Fibroblast of skin of right quadriceps (primary cell): ENCODE measurements at places on chromosomes 4 and X.

GRCh38 chr4:153731239-153731638 is 28.6 kb downstream of the RNF175 start:
- peak; percentile 93 for DNase-seq

DNA sequence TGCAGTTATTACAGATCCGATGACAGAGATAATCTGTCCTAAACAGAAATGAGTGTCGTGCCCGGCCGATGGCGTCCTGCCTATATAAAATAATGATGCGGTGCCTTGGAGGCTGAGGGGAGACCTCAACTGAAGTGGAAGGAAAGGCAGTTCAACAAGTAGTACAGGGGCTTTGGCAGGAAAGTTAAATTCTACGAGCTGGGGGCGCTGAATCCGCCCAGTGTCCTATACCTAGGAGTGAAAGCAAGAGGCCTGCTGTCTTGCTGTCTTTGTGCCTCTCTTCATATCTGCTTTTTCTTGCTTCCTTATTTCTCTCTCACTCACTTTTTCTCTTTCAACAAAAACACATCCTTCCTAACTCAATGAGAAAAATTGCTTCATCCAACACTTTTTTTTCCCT is 82.2 kb upstream of the PRPS2 start:
- no peak for DNase-seq

GRCh38 chrX:145818186-145819113 is 821 bp downstream of the SLITRK2 start:
- DNase-seq, result no peak

DNA sequence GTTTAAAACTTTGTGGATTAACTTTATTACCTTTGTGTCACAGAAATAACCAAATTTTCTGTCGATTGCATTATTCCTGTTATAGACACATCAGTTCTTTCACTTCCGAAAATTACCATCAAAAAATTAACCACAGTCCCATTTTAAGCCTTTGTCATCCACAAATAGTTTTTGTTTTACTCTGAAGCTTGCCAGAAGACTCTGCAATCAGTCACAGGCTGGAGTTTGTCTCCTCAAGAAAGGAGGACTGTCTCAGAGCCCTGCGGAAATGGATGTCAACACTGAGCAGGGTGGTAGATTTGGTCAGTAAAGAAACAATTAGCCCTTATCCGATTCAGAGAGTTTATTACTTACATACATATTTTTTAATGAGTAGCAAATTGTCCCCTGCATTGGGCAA is 20.1 kb upstream of the TCEAL4 start:
- DNase-seq, result no peak

GRCh38 chr4:145001635-145002034 is 96.4 kb downstream of the ANAPC10 start:
- DNase-seq, result no peak

GRCh38 chrX:11399489-11400094 is 106.4 kb downstream of the AMELX start:
- peak; percentile 25 for DNase-seq

DNA sequence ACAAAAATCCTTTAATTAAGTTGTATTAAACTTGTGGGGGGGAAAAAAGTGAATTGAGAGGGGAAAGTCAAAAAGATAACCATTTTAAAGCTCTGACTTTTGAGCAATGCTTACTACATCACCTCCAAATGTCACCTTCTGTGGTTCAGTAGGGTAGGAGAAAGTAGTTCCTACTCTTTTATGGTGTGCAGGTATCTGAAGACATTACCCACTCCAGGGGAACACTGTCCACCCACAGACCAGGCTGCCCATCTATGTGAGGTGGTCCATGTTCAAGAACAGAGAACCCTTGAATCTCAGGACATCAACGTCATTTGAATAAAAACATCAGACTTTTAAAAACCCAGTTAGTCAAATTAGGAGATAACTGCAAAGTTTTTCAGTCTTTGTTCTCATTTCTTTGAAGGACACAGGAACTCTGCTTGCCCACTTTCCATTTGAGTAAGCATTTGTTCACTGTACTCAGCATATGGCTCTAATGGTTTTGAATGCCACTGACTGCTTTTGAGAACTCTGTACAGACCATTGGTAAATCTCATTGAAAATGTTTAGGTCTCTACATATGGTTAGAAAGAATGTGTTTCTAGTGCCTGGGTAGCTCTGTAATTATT is 18.4 kb downstream of the NMU start:
- DNase-seq, result no peak

GRCh38 chr4:102518703-102519131 is 17.6 kb downstream of the NFKB1 start:
- DNase-seq, result no peak

DNA sequence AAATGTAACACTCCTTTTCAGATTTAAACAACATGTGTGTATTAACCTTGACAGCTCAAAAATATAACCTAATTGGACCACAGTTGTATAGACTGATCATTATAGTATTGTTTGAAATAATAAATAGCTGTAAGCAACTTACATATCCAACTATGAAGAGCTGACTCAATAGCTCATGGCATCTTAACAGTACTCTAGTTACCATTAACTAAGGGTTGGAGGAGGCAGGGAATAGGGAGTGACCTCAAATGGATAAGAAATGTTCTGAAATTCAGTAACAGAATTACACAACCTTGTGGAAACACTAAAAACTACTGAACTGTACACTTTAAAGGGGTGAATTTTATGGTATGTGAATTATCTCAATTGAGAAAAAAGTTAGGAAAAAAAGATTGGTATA is 136.5 kb upstream of the CPEB2 start:
- DNase-seq, result no peak

DNA sequence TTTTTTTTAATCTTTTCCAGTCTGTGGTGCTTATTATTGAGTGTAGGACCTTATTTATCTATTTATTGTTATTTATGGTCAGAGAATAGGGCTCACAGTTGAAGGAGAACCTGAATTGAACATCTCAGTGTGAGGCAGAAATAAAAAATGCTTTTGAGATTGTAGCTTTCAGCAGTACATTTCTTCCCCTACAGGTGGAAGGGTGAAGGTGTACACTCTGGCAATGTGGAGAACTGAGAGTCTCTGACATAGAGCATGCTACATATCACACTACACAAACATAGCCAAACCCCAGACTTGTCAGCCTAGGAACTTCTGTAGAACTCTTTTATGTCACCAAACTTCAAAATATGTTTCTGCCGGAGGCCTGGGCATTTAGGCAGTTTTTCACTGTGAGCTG is 140.2 kb downstream of the STIM2 start:
- no peak for DNase-seq

DNA sequence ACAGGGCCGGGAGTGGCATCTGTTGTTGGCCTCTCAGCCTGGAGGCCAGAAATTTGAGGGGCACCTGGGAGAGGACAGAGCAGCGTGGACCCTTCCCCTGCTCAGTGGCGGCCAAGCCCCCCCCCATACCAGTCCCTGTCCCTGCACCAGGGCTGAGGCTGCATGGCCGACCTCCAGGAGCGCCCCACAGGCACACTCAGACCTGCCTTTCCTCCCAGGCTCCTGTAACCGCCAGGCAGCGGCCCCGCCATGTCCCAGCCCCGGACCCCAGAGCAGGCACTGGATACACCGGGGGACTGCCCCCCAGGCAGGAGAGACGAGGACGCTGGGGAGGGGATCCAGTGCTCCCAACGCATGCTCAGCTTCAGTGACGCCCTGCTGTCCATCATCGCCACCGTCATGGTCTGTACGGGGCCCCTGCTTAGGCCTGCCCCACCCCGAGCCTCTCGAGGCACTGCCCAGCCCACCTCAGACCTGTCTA is 15.3 kb downstream of the TMEM175 start:
- no peak for DNase-seq

DNA sequence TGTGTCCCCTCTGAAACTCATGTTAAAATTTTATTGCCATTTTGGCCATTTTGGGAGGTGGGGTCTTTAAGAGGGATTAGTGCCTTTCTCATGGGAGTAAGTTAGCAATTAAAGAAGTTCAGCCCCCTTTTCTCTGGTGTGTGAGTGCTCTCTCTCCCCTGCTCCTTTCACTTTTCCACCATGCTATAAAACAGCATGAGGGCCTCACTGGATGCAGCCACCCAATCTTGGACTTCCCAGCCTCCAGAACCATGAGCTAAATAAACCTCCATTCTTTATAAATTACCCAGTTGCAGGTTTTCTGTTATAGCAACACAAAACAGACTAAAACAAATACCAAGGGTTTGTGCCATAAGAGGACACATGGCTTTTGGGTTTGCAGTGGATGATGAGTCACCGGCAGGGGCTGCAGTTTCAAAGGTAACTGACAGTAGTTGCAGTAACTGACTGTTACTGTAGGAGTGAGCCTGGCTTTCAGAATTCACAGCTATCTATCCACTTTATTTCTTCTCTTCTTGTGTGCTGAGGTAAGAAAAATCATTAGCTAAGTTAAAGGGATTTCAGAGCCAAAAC is 121.5 kb downstream of the PPEF1 start:
- peak; percentile 3 for DNase-seq

- no peak for DNase-seq
These were observed 449 bp downstream of the CTPS2 start for GRCh38 chrX:16711893-16712547.

GRCh38 chr4:127917151-127917550 is 36.5 kb downstream of the PLK4 start:
- DNase-seq, result no peak

- DNase-seq, result peak; percentile 82
These were observed 263.7 kb upstream of the UGT8 start for GRCh38 chr4:114334884-114335330.

DNA sequence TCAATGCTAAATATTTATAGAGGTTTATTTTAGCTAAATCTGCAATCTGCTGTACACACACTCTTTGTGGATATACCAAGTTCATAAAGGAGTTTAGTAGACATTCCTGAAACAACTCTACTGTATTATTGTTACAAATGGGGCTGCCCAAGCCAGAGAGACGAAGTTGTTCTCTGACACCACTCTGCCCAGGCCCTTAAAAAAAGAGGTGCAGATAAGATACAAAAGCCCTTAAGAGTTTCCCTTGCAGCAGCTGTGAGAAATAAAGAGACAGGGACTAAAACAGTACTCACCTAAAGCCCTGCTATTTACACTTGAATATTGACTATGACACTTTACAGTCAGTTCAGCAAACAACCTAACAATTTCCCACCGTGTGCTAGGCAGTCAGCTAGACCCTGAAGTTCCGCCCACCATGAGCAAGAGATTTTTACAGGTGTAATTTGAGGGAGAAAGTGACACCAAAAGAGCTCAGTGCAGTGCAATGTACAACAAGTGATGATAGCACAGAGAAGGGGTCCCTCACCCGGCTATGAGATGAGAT is 191.7 kb downstream of the PRDM5 start:
- DNase-seq, result no peak

- DNase-seq, result peak; percentile 70
These were observed 220.0 kb downstream of the PCDH18 start for GRCh38 chr4:137312257-137312656.

GRCh38 chr4:123380728-123381716 is 15.6 kb upstream of the SPRY1 start:
- DNase-seq, result no peak

DNA sequence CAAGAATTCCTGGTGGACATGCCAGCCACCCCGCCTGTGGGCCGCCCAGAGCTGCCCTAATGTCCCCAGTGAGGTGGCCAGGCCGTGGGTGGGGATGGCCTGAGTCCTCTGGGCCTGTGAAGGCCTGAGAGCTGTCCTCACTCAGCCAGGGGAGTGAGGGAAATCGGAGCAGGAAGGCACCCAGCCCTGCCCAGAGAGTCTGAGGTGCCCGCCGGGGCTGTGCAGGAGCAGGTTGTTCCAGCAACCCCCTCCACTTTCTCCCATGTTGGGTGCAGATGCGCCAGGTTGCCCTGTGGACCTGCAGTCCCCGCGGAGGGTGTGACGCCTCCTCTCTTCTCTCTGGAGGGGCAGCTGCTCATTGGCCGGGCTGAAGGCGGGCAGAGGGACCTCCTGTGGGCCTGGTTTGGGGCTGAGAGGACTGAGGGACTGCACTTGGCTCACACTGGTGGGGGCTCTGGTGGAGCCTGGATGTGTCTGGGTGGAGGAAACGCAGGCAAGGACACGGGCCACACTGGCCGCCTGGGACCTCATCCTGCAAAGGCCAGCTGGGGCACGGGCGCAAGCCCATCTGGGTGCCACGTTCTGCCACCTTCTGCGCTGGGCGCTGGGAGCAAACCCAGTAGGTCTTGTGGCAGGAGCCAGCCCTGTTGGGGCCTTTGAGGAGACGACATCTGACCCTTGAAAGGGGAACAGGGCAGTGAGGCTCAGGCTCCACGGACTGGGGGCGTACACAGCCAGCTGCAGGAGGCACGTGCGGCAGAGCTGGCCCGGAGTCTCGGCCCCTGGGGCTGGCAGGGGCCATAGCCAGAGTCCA is 14.0 kb downstream of the DOK7 start:
- no peak for DNase-seq

- no peak for DNase-seq
These were observed 82.6 kb upstream of the SLITRK2 start for GRCh38 chrX:145735036-145735435.

DNA sequence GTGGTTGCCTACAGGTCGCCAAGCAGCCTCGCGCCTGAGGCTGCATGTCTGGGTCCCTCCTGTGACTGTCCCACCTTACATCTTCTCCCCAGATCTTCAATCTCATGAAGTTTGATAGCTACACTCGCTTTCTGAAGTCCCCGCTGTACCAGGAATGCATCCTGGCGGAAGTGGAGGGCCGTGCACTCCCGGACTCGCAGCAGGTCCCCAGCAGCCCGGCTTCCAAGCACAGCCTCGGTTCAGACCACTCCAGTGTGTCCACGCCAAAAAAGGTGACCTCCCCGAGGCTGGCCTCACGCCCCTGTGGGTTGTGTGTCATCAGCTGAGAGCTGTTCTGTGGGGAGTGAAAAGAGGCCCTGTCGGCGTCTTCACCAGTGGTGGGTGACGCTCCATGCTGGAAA is 24.9 kb upstream of the HGFAC start:
- no peak for DNase-seq
